ENCODE measurements at places on chromosomes 4 and X. TPM values are rescaled to one million over a fixed set of nuclear protein-coding genes. Genes with fewer than 3 reads are reported as not detected.

The ZDHHC15 gene
- total RNA-seq: 2.8 TPM

The ADH4 gene
- total RNA-seq: not detected

The PRSS12 gene
- total RNA-seq: not detected

The TMPRSS11F gene
- total RNA-seq: not detected

The FGFBP1 gene
- total RNA-seq: not detected

The PAGE2 gene
- not detected for total RNA-seq

The BMPR1B gene
- total RNA-seq: 0.82 TPM

The MORC4 gene
- total RNA-seq: 3.6 TPM

The RASGEF1B gene
- 6.3 TPM for total RNA-seq

The PDCL2 gene
- total RNA-seq: not detected

The DRP2 gene
- total RNA-seq: not detected

The ADH7 gene
- not detected for total RNA-seq

The UGT2A1 gene
- not detected for total RNA-seq

The GAGE12E gene
- total RNA-seq: not detected

All from right atrium auricular region (tissue), 2 donors.